Stromal cell of bone marrow (primary cell): ENCODE measurements at places on chromosomes 12 and 14.

- no peak for DNase-seq
Observed at GRCh38 chr14:73492043-73492552, 1.4 kb downstream of the RIOX1 start.

- no peak for DNase-seq
Observed at GRCh38 chr12:39389399-39390150, 53.3 kb downstream of the KIF21A start.

DNA sequence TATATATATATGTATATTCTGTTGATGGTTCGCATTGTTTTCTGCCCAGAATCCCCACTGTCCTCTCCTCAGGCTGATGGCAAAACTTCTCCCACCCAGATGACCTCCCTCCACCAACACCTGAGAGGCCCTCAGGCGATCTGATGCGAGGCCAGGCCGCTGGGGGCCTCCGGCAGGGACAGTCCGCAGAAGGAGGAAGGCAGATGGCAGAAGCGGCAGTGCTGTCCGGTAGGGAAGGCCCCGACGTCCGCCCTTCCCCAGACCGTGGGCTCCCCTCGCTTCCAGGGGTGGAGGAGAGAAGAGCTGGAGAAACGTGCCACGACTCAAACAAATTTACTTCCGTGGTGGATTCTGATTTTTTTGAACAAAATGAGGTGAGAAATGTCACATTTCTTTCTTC is 178.3 kb upstream of the RGS6 start:
- DNase-seq = no peak

DNA sequence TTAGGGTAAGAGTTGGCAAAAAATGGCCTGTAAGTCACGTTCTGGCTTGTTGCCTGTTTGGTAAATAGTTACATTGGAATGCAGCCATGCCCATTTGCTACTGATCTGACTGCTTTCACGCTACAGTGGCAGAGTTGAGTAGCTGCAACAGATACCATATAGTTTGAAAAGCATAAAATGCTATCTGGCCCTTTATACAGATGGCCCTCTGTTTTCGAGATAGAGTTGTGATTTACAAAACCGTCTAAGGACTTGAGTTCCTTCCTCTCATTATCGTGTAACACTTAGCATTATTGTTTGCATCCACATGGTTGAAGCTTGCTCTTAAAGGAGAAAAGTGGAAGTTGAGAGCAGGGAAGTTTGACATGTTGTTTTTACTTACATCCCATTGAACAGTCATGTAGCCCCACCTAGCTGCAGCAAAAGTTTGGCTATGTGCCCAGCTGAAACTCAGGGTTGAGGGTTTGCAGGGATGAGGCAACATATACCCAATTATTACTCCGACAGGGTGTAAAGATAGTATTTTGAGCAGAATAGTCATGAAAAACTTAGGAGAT is 11.3 kb upstream of the SCFD1 start:
- DNase-seq = peak; percentile 49

DNA sequence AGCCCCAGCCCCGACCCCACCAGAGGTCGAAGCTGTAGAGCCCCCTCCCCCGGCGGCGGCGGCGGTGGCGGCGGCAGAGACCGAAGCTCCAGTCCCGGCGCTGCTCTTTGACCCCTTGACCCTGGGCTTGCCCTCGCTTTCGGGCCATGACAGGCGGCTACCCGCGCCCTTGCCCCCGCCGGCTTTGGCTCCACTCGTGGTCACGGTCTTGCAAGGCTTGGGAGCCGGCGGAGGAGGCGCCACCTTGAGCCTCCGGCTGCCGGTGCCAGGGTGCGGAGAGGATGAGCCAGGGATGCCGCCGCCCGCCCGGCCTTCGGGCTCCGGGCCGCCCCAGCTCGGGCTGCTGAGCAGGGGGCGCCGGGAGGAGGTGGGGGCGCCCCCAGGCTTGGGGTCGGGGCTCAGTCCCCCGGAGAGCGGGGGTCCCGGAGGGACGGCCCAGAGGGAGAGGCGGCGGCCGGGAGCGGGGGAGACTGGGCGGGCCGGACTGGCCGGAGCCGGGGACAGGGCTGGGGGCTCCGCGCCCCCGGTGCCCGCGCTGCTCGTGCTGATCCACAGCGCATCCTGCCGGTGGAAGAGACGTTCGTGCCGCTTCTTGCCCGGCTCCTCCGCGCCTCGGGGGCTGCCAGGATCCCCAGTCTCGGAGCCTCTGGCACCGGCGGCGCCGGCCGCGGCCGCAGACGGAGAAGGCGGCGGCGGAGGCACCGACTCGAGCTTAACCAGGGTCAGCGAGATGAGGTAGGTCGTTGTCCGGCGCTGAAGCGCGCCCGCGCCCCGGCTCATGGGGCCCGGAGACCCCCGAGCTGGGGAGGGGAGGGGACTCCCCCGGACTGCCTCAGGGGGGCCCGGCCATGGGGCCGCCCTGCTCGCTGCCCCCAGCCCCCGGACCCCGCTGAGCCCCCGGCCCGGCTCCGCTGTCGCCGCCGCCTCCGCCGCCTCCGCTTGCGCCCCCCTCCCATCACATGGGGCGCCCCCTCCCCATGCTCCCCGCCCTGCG is 778 bp downstream of the AGAP2 start:
- no peak for DNase-seq

- peak; percentile 7 for DNase-seq
Observed at GRCh38 chr12:110937104-110937641, 16.8 kb upstream of the MYL2 start.

DNA sequence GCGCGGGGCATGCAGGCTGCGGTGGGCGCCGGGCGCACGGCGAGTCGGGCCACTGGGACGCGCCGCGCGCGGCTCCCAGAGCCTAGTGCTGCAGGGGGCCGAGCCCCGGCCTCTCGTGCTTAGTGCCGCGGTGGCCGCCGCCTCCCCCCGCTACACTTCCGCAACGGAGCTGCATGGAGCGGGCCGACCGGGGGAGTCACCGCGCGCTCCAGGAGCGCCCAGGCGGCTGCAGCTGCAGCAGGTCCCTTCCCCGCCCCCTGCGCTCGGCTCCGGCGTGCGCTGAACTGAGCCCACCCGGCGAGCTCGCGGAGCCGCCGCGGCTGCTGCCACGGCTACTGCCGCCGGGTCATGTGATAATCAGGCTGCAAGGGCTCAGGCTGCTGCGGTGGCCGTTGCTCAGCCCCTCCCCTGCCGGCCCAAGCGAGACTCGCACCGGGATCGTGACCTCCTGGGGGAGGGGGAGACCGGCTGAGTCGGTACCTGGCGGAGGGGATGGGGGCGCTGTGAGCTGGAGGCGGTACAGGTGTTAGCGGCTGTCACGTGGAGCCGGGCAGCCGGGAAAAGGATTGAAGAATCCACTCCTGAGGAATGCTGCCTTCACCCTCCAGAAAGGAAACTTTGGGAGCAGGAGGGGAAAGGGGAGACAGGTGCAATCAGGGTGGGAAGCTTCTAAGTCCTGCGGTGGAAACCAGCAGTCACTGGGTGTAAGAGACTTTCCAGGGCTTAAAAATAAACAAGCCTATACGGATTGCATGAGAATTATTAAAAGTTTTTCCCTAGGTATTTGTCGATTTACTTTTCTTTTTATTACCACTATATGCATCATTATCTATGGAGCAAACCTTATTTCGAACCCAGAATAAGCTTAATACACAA is at the start of gene PPM1H:
PPM1H (minus strand) TSS at position 352 of the 876 bp plus-strand sequence. CDS start 414 bp downstream, outside the sequence.
- DNase-seq = peak; percentile 18

GRCh38 chr12:101935890-101936746 is 58.7 kb downstream of the DRAM1 start:
- peak; percentile 92 for DNase-seq

DNA sequence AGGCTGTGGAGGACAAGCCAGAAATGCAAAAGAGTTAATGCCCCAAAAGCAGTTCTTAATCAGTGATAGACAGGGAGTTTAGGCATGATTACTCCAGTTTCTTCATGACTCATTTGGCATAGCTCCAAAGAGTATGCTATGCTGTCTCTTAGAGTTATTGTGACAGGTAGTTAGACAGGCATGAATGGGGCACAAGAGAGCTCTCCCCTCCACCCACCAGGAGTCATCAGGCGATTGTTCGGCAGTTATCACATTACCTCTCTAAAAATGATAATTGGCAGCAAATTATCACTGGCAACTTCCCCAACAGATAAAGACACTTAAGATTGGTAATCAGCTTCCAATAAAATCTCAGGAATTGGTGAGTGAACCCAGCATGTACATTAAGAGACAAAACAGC is 320.1 kb downstream of the DAD1 start:
- no peak for DNase-seq

DNA sequence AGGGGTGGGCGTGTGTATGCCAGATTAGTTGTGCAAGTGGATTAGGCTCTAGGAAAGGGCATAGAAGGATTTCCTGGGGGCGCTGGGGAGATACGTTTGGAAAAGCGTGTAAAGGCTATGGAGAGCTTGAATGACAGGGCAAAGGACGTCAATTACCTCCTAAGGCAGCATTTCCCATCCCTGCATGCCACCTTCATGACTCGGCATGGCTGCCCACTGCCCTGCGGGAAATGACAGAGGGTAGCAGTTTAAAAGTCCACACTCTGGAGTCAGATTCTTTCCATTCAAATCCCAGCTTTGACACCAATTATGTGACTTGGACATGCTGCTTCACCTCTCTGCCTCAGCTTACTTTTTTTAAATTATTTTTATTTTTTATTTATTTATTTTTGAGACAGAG is 14.8 kb upstream of the TMEM229B start:
- no peak for DNase-seq

DNA sequence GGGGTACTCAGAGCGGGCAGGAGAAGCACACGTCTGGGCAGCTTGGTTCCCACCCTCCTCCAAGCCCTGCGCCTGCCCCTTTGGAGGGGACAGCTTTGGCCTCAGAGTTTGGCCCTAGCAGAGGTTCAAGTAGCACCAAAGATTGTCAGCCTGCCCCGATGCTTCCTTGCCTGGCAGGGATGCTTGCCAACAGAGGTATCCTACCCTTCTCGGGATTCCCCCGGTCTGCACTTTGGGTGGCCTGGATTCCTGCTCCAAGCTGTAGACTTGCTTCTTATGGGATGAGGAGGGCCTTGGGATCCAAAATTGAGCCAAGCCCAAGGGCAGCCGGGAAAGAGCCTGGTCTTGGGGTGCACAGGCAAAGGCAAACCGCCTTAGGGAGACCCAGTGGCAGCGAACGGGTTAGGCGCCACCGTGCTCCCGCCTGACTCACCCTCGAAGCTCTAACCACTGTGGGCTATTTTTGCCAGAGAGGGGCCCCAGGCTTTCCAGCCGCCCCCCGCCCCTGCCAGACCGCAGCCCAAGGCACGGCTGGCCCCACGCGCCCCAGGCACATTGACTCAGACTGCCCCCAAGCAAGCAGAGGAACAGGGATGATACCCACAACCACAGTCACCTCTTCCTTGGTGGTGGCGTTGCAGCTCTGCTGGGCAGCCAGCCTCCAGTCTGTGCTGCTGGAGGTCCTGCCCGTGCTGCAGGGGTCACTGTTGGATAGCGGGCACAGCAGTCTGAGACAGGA is 847 bp upstream of the WNT10B start:
- no peak for DNase-seq

GRCh38 chr14:24337144-24337823 is 2.4 kb upstream of the ADCY4 start:
- DNase-seq = no peak

- no peak for DNase-seq
Observed at GRCh38 chr14:88929656-88930436, 105.4 kb downstream of the TTC8 start.

- no peak for DNase-seq
Observed at GRCh38 chr14:68230202-68230949, 410.8 kb downstream of the RAD51B start.

- DNase-seq = no peak
Observed at GRCh38 chr12:89389755-89390661, 37.7 kb upstream of the DUSP6 start.

DNA sequence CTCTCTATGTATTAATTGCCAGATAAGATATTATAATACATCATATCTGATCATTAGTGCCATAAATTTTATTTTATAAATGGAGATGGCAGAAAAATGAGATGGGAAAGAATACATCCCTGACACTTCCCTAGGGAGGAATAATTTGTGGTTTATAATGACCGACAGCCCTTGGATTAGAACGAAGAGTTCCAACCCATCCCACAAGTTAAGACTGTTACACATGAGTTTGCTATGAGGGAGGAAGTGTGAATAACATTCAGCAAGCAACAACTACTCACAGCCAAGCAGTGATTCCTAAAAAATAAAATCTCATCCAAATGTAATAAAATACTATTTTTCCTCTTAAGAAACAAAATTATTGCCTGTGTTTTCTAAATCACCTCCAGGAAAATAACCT is 299.0 kb downstream of the CCDC91 start:
- peak; percentile 47 for DNase-seq

GRCh38 chr12:83739607-83740006 is 1052.9 kb downstream of the TMTC2 start:
- DNase-seq = no peak

GRCh38 chr14:53149668-53150316 is 3.3 kb downstream of the DDHD1 start:
- DNase-seq = no peak

DNA sequence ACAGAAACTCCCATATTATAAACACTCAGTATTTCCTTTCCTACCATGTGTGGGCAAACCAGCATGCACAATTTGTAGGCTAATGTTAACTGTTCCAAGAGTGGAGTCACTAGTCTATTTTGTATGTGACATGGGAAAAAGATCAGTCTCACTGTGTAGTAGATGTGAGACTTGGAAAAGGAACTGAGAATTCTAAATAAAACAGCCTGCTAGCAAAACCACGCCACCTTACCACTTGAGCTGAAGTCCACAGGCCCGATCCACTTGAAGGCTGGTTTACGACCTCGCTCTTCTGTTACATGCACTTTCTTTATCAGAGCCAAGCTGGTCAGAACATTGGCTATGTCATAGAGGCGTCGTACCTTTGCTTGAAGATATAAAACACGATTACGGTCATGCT is 22.5 kb downstream of the E2F7 start:
- DNase-seq = no peak

DNA sequence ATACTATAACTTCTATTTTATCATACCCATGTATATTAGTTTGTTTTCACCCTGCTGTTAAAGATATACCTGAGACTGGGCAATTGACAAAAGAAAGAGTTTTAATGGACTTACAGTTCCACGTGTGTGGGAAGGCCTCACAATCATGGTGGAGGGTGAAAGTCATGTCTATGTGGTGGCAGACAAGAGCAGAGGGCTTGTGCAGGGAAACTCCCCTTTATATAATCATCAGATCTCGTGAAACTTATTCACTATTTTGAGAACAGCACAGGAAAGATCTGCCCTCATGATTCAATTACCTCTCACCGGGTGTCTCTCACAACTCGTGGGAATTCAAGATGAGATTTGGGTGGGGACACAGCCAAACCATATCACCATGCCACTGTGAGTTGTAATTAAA is 135.8 kb downstream of the SYNE2 start:
- no peak for DNase-seq

DNA sequence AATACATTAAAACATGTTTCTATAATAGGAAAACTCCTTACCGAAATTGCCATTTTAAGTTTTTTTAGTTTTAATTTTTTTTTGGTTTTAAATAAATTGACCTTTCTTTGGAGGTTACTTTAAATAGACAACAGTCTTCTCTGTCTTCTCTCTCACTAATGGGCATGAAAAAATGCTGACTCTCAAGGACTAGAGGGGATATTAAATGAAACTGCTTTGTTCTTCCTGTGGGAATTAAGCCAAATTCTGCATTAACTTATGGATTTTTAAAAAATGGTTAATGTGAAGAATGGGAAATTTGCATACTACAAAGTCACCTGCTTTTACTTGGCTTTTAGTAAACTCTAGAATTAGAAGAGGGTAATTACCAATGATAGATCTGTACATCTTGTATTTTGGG is 378.9 kb downstream of the TMTC2 start:
- DNase-seq = no peak
